ENCODE measurements at places on chromosomes 3 and 15.

DNA sequence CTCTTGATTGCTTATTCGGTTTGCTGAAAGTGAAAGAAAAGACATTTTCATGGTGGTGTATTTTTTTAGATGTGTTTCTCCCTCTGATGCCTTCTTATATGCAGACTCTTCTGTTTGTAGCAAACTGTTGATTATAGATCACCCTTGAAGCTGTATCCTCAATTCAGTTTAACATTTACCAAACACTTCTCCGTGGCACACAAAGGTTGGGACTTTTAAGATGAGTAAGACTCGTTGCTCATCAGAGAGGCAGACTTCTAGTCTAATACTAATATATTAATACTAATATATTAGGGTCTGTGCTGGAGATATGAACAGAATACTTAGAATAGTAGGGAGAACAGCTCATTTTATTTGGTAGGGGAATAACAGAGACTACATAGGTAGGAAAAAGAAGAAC lies 32.8 kb downstream of the RASA2 start:
- DNase-seq: no peak

GRCh38 chr15:90367576-90367975 lies 15.5 kb downstream of the ZNF774 start:
- DNase-seq: no peak

DNA sequence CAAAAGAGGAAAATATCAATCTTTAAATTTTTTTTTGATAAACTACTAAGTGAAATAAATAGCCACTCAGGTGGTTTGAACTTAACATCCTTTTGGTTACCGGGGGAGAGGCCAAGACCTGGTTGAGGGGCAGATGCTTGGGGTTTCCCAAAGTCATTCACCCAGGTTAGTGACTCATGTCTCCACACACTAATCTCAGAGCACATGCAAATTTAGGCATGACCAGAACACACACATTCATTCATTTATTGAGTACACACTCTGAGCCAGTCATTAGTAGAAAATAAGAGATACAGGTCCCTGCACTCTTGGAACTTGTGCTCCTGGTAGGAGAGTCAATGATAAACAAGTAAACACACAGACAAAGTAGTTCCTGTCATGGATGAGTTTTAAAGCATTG lies 7.3 kb downstream of the ILDR1 start:
- no peak for DNase-seq

- DNase-seq: no peak
Measured at GRCh38 chr3:157650699-157651098, 147.5 kb upstream of the VEPH1 start.
